ENCODE measurements at places on chromosomes 4 and X.

DNA sequence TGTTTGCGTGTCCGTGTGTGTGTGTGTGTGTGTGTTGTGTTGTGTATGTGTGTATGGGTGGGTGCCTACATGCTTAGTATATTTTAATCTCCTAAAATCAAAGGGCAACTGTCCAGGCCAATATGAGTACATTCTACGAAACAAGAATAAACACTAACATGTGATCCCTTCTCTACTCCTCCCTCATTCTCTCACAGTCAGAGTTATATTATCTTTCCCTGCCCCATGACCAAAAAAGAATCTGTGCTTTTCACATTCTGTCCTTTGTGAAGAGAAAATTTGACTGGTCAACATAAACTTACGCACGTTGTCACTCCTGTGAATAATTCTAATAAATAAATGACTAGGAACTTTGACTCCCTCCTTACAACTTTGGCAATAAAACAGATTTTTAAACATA is 532.9 kb downstream of the DMD start:
- DNase-seq, result no peak

DNA sequence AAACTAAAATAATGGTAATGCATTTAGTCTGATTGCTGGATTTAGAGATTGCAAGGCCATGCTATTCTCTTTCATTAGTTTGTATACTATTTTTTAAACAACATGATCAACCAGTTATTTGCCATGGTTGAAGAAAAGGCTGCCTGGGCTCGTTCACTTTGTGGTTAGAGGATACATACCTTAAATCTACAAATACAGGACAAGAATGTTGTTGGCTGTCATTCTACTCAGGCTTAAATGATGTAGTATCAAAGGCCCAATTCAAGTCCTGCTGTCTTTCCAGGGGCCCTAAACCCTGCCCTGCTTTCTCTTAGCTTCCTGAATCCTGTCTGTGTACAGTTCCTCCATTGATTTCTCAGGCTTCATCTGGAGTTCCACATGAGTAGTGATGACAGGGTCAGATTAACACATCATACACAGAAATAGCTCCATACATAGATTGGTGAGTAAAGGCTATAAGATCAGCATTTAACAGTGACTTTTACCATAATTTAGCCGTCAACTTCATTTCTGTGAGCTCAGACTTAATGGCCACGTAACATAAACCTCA is 114.9 kb upstream of the GPRIN3 start:
- no peak for DNase-seq

GRCh38 chr4:66071911-66072310 is 401.6 kb upstream of the EPHA5 start:
- no peak for DNase-seq

GRCh38 chr4:5004496-5004895 is 14.8 kb downstream of the CYTL1 start:
- no peak for DNase-seq

- no peak for DNase-seq
Observed at GRCh38 chr4:6180841-6181631, 19.3 kb downstream of the JAKMIP1 start.

- DNase-seq, result no peak
Observed at GRCh38 chr4:48780865-48781214, 761 bp upstream of the FRYL start.

DNA sequence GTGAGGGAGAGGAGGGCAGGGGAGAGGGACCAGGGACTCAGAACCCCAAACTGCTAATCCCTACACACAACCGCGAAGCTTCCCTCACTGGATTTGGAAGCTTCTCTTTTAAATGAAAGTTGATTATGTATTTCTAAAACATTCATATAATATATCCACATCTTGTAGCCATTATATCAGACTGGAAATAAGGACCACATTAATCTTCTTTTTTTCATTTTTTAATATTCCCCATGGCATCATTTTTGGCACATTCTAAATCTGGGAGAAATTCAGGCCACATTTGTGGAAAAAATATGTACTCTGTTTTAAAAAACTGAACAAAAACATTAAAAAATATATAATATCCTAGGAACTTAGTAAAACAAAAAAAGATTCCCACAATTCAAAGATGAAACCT is 97.8 kb downstream of the AFAP1 start:
- DNase-seq, result no peak

DNA sequence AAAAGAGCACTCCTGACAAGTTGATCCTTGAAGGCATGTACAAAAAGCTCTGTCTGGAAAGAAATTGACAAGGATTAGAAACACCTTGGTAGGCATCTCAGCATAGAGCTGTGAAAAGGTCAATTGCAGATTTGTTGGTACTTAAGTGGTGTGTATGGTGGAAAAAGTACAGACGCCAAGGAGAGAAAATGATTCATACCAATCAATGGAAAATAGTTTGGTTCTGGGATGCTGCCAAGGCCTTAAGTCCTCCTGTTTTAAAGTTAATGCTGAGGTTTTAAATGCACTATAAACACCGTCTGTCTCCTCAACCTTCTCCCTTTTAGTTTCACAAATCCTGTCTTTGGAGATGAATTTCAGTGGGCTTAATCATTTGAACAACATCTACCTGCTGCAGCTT is 524.1 kb downstream of the IL15 start:
- DNase-seq, result no peak

DNA sequence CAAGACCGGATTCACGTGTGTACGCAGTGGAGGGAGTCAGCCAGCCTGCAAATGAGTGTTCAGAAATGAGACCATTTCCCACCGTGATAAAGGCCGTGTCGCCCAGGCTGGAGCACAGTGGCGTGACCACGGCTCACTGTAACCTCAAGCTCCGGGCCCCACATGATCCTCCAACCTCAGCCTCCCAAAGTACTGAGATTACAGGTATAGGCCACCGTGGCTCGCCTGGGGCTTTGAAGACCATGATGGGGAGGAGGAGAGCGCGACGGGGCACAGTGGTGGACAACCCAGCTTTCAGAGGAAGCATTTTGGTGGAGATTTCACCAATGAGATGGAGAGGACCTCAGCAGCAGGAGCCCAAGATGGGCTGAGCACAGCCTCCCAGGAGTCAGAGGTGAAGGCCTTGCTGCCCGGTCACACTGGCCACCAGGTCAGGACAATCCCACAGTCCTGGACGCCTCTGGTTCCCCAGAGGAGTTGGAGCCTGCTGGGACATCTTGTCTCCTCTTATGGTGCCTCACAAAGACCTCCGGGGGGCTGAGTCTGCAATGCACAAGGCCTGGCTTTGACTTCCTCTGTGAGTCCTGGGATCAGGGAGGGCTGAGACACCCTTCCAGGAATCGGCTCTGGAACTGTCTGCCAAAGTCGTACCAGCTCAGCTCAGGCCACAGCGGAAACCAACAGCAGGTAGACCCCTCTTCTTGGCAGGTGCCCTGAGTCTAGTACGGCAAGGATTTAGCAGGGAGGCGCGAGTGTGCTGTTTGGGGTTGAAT is 22.4 kb upstream of the MXD4 start:
- DNase-seq, result no peak

DNA sequence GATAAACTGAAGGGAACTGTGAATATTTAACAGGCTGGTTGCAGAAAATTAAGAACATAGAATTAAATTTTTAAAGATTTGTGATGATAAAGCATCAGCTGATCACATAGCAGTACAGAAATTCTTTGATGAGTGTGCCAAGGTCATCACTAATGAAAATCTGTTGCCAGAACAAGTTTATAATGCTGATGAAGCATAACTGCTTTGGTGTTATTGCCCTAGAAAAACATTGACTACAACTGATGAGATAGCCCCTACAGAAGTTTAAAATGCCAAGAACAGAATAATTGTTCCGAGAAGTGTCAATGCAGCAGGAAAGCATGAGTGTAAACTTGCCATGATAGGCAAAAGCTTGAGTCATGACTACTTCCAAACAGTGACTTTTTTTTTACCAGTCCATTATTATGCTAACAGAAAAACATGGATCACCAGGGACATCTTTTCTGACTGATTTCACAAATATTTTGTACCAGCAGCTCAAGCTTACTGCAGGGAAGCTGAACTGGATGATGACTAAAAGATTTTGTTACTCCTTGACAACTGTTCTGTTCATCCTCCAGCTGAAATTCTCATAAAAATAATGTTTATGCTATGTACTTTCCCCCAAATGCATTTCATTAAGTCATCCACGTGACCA is 1136.6 kb downstream of the FAT4 start:
- DNase-seq, result no peak

- DNase-seq, result no peak
Observed at GRCh38 chrX:96464880-96465558, 219.6 kb upstream of the DIAPH2 start.

- DNase-seq, result no peak
Observed at GRCh38 chr4:20288846-20289512, 37.3 kb downstream of the SLIT2 start.

DNA sequence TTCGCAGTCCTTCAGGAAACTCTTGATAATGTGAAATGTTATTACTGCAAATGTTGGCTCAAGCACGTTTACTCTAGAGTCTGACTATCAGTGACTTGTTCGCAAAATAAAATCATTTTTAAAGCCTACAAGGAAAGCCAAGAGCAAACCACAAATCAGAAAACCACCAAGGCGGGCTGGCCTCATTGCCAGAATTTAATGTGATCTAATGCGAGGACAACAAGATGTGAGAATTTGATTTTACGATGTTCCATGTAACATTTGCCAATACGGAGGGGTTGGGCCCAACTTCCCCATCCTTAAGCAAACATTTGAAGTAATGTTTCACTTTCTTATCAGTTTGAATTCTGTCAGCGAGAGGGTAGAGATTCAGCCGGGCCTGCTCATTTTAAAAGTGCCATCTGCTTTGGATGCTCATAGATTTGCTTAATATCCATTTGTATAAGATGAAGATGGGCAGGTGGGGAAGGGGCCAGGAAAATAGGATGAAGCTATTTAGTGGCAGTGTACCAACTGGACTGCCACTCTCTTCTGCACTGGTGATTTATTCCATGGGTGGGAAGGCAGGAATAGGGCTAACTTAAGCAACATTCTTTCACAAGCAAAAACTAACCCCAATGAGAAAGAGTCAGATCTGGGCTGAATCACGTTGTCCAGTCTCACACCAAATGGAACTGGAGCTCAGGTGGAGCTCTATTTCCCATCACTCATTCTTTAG is 225.3 kb downstream of the ANAPC10 start:
- DNase-seq, result no peak

DNA sequence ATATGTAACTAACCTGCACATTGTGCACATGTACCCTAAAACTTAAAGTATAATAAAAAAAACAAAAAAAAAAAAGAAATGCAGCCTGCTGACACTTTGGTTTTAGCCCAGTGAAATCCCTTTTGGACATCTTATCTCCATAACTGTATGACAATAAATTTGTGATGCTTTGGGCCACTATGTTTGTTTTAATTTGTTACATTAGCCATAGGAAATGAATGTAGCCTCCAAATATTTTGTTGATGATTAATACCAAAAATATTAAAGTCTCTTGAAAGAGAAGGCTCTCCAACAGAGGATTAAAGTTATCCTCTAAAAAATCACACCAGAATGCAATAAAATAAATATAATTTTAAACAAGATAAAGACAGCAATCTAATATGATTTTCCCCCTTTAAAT is 852.7 kb upstream of the SLIT2 start:
- DNase-seq, result no peak

GRCh38 chr4:146450524-146450923 is 71.2 kb downstream of the SLC10A7 start:
- DNase-seq, result no peak

DNA sequence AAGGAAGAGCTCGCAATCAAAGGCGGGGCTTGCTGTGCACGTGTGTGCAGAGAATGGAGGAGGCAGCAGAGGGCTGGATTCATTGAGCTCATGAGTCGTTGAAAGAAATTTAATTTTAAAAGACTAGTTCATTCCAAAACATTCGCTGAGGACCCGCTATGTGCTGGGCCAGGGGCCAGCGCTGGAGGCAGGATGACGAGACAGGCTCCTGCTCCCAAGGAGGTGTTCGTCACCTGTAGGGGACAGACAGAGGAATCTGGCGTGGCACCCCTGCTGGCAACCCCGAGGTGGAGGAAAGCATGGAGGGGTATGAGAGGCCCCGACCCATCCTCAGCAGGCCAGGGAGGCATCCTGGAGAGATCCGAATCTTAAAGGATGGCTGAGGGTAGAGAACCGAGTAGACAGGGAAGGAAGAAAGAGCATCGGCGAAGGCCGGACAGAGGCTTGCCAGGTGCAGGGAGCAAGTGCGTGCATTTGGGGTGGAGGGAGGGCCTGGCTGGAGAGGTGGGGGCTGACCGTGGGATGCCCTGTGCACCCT is 96.4 kb downstream of the CPZ start:
- no peak for DNase-seq

- no peak for DNase-seq
Observed at GRCh38 chr4:159608436-159608835, 505.6 kb downstream of the RAPGEF2 start.

DNA sequence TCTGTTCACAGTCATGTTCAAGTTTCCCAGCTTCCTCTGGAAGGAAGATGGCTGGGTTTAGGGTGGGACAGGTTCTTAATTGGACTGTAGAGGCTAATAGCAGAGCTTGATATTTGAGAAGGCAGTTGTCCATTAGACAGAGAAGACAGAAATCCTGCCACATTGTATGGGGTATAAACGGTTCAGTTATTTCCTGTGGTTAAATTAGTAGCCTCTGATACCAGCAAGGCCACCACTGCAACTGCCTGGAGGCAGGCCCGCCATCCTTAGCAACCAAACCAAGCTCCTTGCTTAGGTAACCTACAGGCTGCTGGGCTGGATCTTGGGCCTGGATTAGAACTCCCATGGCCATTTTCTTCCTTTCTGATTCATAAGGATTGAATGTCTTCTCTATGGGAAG is 1367.0 kb downstream of the PCDH7 start:
- DNase-seq, result no peak

GRCh38 chrX:1025413-1025812 is 187.0 kb downstream of the CRLF2 start:
- DNase-seq, result no peak

DNA sequence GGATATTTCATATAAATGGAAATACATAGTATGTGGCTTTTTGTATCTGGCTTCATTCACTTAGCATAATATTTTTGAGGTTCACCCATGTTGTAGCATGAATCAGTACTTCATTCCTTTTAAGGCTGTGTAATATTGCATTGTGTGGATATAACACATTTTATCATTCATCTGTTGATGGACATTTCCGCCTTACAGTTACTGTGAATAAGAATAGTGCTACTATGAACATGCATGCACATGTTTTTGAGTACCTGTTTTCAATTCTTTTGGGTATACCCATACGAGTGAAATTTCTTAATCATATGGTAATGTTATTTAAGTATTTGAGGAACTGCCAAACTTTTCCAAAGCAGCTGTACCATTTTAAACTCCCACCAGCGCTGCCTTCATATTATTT is 539.6 kb upstream of the DIPK2B start:
- no peak for DNase-seq

DNA sequence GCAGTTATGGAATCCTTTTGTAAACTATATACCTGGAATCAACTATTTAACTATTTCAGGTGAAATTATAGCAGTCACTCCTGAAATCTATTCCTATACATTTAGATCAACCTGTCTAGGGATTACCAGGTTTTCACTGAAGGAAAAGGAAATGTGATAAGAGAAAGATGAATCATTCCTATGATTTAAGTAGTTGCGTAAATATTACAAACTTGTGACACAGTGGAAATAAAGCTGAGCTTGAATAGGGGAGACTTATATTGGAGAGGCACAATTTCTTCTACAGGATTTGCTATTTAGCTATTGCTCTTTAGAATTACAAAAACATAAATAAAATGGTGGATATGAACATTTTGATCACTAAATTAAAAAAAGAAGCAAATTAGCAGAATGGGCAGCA is 284.1 kb upstream of the EPHA5 start:
- DNase-seq, result no peak

Measured in stimulated activated CD8-positive, alpha-beta memory T cell treated with anti-CD3 and anti-CD28 coated beads, Interleukin-7, amount 100 ng/mL, for 48 hours (primary cell).